ENCODE measurements at places on chromosomes 4 and X. TPM values are rescaled to one million over a fixed set of nuclear protein-coding genes. Genes with fewer than 3 reads are reported as not detected.
A peak's percentile ranks its signal among the peaks of the same experiment; 100 is the strongest.

The TMEM271 gene
- total RNA-seq = 6.2 TPM

The ZNF185 gene
- total RNA-seq = 7.8 TPM

DNA sequence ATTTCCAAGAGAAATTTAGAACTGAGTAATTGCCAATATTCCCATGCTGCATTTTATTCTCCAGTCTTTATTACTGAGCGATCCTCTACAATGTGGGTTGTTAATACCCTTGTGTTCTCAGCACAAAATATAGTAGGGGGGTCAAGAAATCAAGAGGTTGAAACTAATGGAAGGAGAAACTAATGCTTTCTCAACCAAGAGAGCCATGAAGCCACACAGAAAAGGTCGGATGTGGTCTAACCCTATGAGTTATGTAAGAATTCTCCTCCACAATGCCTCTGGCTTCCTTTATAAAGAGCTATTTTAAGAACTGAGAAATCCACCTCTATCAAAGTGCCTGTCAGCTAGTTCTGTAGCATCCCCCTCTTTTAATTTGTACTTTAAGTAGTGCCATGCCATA lies 268.5 kb downstream of the CHIC1 start:
- H3K27ac ChIP-seq = no peak overlapping the region
- H3K36me3 ChIP-seq = no peaks in the 10 kb centered on the region
- no peak overlapping the region for H3K4me3 ChIP-seq
- no peaks in the 10 kb centered on the region for H3K27me3 ChIP-seq

The MAGEB2 gene
- not detected for total RNA-seq

GRCh38 chrX:9876201-9876600 lies 90.0 kb downstream of the SHROOM2 start:
- H3K27me3 ChIP-seq = peaks cover 2% of the 10 kb centered on the region
- H3K4me3 ChIP-seq = no peak overlapping the region
- no peak for DNase-seq
- H3K36me3 ChIP-seq = no peaks in the 10 kb centered on the region

The ZNF41 gene
- total RNA-seq = 5.7 TPM

DNA sequence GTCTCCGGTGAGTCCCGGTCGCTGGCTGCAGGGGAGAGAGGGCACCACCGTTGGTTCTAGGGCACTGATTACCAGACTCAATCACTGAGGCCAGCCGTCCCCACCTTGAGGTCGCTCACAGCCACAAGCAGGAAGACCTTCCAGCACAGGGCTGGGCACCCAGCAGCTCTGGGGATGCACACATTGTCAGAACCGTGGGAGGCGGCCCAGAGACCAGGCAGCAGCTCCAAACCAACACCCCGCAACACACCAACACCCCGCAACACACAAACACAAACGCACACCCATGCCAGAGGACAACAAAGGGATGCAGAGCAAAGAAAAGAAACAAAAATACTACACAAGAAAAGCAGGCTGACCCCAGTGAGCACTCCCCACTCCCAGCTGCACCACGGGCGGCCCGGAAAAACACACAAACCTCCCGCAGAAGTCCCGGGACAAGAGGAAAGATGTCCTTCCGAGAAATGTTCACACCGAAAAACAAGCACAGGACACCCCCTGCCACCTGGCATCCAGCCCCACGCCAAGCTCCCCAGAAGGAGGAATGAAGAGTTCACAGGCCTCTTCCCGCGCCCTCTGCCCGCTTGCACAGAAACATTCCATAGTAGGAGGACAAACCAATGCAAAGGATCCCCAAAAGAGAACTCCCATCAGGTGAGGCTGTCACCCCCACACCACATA lies 3.2 kb downstream of the HMX1 start:
- H3K36me3 ChIP-seq = no peaks in the 10 kb centered on the region
- H3K27ac ChIP-seq = no peak overlapping the region
- no peaks in the 10 kb centered on the region for H3K4me1 ChIP-seq
- H3K4me3 ChIP-seq = no peak overlapping the region
- peaks cover 66% of the 10 kb centered on the region for H3K27me3 ChIP-seq

DNA sequence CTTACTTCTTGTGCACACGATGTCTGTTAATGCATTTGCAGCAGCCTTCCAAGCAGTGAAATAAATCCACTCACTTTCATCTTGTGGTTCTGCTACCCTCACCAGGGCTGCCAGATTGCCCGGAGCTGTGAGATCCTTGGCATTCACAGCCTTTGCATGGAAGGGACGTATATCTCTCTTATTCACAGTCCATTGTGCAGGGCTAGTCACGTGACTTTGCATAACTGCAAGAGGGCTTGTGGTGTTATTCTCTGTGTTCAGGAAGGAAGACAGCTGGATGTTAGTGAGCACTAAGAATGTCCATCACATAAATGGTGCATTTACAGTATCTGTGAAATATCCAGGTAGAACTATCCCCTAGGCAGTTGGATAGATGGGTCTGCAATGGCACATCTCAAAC lies 96.5 kb upstream of the BEND4 start:
- no peak overlapping the region for H3K4me3 ChIP-seq
- H3K27ac ChIP-seq = no peak overlapping the region
- H3K4me1 ChIP-seq = no peaks in the 10 kb centered on the region
- DNase-seq = no peak

The TLR6 gene
- 3.1 TPM for total RNA-seq

The CLCN4 gene
- total RNA-seq = 7.2 TPM

The MND1 gene
- total RNA-seq = 1.0 TPM

- H3K4me3 ChIP-seq = no peak overlapping the region
- H3K27me3 ChIP-seq = no peaks in the 10 kb centered on the region
- no peaks in the 10 kb centered on the region for H3K4me1 ChIP-seq
- H3K27ac ChIP-seq = no peak overlapping the region
- H3K36me3 ChIP-seq = no peaks in the 10 kb centered on the region
- DNase-seq = peak; percentile 42
Observed at GRCh38 chr4:19309378-19309777, 942.3 kb upstream of the SLIT2 start.

DNA sequence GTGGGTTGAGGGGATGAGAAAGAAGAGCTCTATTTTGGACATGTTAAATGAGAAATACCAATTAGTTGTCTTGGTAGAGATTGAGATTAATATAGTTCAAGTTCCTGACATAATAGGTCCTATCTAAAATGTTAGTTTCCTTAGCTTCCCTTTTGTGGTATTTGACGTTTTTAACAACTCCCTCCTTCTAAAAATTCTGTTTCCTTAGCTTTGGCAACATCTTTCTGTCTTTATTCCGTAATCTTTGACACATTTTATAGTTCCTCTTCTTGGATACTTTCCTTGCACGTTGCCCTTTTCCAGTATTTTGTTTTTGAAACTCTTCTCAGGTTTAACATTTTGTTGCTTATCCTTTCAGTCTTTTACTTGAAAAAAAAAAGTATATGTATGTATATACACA lies 36.9 kb downstream of the LAMTOR3 start:
- DNase-seq = no peak
- H3K36me3 ChIP-seq = no peaks in the 10 kb centered on the region
- no peaks in the 10 kb centered on the region for H3K4me1 ChIP-seq
- no peaks in the 10 kb centered on the region for H3K27me3 ChIP-seq
- no peak overlapping the region for H3K27ac ChIP-seq
- no peak overlapping the region for H3K4me3 ChIP-seq

- no peak for DNase-seq
- H3K27me3 ChIP-seq = no peaks in the 10 kb centered on the region
- H3K36me3 ChIP-seq = no peaks in the 10 kb centered on the region
- peak overlapping the region; percentile 83 for H3K4me3 ChIP-seq
- no peak overlapping the region for H3K27ac ChIP-seq
Observed at GRCh38 chr4:30722359-30723200, 2.4 kb downstream of the PCDH7 start.

DNA sequence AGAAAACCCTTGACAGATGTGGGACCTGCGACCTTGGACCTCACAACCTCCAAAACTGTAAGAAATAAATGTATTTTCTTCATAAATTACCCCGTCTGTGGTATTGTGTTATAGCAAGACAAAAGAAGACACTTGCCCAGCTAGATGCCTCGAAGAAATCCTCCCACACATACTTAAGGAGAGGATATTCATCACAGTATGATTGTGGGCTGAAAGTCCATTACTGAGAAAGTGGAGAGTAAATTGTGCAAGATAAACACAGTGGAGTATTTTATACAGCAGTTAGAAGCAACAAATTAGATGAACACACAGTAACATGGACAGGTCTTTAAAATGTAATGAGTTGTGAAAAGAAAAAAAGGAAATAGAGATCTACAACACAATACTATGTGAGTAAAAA lies 25.8 kb upstream of the PLA2G12A start:
- H3K4me1 ChIP-seq = no peaks in the 10 kb centered on the region
- no peaks in the 10 kb centered on the region for H3K36me3 ChIP-seq
- no peaks in the 10 kb centered on the region for H3K27me3 ChIP-seq
- H3K27ac ChIP-seq = no peak overlapping the region
- DNase-seq = no peak

The FAM47E gene
- total RNA-seq = 0.54 TPM

The EREG gene
- 0.14 TPM for total RNA-seq

GRCh38 chr4:7124689-7125442 lies 57.0 kb upstream of the GRPEL1 start:
- H3K4me3 ChIP-seq = no peak overlapping the region
- peaks cover 14% of the 10 kb centered on the region for H3K4me1 ChIP-seq
- no peaks in the 10 kb centered on the region for H3K36me3 ChIP-seq
- peaks cover 8% of the 10 kb centered on the region for H3K27me3 ChIP-seq
- no peak overlapping the region for H3K27ac ChIP-seq

- H3K27ac ChIP-seq = no peak overlapping the region
- no peak overlapping the region for H3K4me3 ChIP-seq
- H3K4me1 ChIP-seq = peaks cover 3% of the 10 kb centered on the region
- DNase-seq = no peak
Observed at GRCh38 chrX:130057209-130057608, 53.1 kb downstream of the ELF4 start.

GRCh38 chrX:63282828-63283227 lies 68.3 kb downstream of the SPIN4 start:
- no peak overlapping the region for H3K4me3 ChIP-seq
- H3K27ac ChIP-seq = no peak overlapping the region
- DNase-seq = no peak

The SETD7 gene
- 51.4 TPM for total RNA-seq

DNA sequence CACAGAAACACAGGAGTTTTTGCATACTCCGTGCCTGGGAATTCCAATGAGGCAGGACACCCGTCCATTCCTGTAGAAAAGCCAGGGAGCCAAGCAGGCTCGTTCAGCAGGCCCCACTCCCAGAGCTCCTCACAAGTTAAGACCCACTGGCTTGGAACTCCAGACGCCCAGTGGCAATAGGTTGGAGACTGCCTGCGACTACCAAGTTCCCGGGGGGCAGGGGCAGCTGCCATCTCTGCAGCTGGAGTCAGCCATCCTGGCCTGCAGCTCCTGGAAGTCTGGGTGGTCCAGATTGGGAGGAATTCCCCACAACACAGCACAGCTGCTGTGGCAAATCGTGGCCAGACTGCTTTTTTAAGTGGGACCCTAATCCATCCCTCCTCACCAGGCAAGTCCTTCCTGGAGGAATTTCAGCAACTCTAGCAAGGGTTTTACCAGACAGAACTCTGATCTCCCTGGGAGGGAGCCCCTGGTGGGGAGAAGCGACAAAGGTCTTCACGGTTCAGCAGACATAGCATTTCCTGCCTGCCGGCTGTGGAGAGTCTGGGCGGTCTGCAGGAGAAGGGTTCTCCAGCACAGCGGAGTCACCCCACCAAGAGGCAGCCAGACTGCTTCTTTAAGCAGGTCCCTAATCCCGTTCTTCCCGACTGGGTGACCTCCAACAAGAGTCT lies 231.9 kb downstream of the STPG2 start:
- H3K27me3 ChIP-seq = no peaks in the 10 kb centered on the region
- no peak for DNase-seq
- no peak overlapping the region for H3K4me3 ChIP-seq
- no peaks in the 10 kb centered on the region for H3K36me3 ChIP-seq

The CXXC4 gene
- 10.6 TPM for total RNA-seq

DNA sequence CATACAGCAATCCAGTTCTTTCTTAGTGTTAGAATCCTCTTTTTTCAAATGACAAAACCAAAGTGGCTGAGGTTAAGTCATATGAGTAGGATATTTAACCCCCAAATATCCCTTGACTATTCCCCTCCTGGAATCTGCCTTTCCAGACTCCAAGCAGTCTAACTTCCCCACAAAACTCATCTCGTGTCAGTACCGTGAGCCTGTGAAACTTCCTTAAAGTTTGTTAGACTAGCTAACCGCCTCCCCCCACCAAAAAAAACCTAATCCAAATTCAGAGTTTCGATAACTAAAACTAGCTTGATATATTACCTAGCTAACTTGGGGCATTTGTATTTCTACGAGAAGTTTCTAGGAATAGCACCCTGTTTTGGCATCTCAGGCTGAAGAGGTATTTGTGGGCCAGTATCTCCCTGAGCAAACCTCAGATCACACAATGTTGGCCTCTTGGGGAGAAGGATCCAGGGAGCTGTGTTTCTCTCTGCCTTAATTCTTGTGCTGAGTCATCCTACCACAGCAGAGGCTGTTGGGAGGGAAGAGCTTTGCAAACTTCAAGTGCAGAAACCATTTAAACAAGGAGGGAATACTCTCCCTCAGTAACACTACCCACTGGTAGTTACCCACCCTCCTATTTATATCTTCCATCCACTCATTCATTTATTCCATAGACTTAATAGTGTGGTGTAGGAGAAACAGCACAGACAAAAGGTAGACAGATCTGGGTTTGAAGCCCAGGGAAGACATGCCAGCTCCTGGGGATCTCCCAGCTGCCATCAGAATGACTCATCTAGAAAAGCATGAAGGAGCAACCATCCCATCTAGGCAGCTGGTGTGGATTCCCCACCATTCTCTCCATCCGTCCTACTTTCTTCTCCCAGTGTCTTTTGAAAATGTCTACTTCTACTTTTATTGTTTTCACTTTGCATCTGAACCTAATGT lies 39.3 kb upstream of the TXK start:
- H3K4me1 ChIP-seq = peaks cover 15% of the 10 kb centered on the region
- no peaks in the 10 kb centered on the region for H3K36me3 ChIP-seq
- H3K4me3 ChIP-seq = no peak overlapping the region

- H3K4me3 ChIP-seq = peak overlapping the region; percentile 82
- peak; percentile 96 for DNase-seq
- peak overlapping the region; percentile 97 for H3K27ac ChIP-seq
- H3K4me1 ChIP-seq = peaks cover 4% of the 10 kb centered on the region
- H3K36me3 ChIP-seq = no peaks in the 10 kb centered on the region
Observed at GRCh38 chrX:13652287-13652793, 601 bp upstream of the TCEANC start.

The GPRASP2 gene
- 9.1 TPM for total RNA-seq

The STIM2 gene
- 18.4 TPM for total RNA-seq

DNA sequence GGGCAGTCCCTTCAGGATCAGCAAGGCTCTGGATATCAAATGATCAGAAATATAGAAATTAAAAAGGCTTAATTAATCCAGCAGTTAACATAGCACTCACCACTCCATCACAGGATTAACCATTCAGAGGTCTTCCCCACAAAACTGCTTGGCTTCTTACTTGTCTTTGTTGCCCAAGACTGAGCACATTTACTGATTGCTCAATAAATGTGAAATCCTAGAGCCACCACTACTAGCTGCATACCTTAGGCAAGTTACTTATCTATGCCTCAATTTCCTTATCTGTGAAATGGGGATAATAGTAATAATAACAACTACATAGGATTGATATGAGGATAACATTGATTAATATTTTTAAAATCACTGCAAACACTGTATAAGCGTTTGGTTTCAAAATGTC lies 124.2 kb downstream of the ARHGAP6 start:
- H3K27ac ChIP-seq = no peak overlapping the region
- DNase-seq = no peak
- no peaks in the 10 kb centered on the region for H3K36me3 ChIP-seq

GRCh38 chrX:123138473-123138872 lies 45.6 kb upstream of the GRIA3 start:
- no peak overlapping the region for H3K4me3 ChIP-seq
- H3K27me3 ChIP-seq = no peaks in the 10 kb centered on the region
- no peaks in the 10 kb centered on the region for H3K4me1 ChIP-seq
- peak; percentile 70 for DNase-seq
- H3K27ac ChIP-seq = no peak overlapping the region
- H3K36me3 ChIP-seq = no peaks in the 10 kb centered on the region

The C1QTNF7 gene
- total RNA-seq = not detected
